ELR (cell line): ENCODE measurements at places on chromosomes 5 and 9.

- no peak for DNase-seq
Observed at GRCh38 chr5:139180850-139181249, 17.3 kb downstream of the SIL1 start.

DNA sequence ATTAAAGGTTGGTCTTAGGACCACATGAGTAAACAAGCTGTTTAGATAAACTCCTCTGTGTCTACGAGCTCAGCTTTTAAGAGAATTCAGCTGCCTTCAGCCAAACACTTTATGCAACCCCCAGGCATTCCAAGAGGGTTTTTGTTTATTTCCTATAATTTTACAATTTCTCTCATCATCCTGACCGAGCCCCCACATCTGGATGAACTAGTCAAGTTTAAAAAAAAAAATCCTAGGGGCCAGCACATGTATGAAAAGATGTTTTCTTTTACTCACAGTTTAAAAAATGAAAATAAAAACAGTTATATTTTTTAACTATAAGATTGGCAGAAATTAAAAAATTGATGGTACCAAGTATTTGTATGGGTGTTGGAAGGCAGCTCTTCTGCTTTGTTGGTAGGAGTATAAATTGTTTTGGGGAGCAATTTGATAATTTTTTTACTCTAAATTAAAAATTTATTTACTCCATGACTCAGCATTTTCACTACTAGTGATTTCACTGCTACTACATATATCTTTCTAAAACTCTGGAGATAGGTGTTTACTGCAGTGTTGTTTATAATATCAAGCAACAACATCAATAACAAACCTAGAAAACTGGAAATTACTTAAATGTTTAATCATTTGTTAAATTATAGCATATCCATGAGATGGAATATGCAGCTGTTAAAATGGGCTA lies 18.1 kb downstream of the YTHDC2 start:
- no peak for DNase-seq

DNA sequence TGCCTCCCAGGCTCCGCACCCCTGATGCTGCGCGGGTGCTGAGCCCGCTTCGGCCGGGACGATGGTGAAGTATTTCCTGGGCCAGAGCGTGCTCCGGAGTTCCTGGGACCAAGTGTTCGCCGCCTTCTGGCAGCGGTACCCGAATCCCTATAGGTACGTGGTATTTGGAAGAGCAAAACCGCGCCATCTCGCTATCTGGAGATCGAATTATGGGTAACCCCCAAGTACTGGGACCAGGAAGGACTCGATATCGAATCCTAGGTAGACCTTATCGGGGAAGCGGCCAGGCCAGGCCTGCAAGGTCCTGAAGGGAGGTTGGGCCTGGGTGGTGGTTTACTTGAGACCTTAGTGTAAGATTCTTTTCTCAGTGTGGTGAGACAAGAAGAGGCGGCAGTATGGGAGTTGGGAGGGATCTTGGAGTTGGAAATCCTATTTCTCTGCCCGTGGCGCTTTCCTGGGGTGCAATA lies 359 bp downstream of the PRELID1 start:
- peak; percentile 35 for DNase-seq

GRCh38 chr5:172071309-172071875 lies 65.0 kb upstream of the FBXW11 start:
- no peak for DNase-seq

GRCh38 chr5:88486431-88486830 lies 217.8 kb upstream of the TMEM161B start:
- DNase-seq, result no peak

DNA sequence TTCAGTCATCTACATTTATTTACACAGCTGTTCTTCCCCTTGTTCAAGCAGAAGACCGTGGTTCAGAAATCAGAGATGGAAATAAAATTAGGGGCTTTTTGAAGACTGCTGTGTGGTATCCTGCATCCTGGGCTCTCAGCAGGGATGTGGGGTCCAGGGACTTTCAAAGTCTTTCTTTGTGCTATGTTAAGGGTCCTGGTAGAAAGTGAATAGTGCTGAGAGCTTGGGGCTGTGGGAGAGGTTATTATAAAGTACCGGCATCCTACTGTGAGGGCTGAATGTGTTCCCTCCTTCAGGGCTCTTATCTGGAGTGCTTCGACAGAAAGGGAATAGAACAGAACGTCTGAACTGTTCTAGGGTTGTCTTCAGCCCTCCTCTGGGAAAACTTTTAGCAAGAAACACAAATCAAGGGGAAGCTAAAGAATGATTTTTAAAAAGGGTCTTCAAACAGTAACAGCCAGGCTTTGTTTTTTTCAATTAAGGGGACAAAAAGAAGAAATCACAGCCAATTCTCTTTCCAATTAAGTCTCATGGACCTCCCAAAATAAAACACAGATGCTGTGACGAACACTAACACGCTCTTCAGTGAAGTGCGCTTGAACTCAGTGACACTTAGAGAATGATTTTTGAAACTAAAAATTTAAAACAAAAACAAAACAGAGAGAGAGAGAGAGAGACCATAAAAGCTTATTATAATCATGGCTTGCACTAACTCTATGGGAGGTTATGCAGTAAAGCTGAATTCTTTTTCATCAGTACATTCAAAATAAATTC lies 15.7 kb upstream of the SLC1A3 start:
- DNase-seq, result no peak

GRCh38 chr9:114060070-114060469 lies 18.0 kb downstream of the AMBP start:
- DNase-seq, result no peak

DNA sequence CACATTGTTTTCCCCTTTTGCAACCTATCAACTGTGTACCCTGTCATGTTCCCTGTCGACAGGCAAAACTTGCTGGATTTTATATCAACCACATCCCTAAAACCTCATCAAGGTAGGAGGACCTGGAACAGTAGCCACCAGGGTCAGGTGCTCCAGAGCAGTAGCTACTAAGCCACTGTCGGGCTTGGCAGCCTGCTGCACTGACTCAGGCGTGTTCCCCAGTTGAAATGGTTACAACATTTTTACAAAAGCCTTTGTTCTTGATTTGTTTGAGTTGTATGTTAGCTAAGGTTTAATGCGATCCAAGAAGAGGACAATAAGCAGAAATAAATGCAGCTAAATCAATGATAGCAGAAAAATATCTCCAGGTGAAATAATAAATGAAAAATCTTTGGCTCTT lies 407.4 kb upstream of the TLE4 start:
- DNase-seq, result no peak

DNA sequence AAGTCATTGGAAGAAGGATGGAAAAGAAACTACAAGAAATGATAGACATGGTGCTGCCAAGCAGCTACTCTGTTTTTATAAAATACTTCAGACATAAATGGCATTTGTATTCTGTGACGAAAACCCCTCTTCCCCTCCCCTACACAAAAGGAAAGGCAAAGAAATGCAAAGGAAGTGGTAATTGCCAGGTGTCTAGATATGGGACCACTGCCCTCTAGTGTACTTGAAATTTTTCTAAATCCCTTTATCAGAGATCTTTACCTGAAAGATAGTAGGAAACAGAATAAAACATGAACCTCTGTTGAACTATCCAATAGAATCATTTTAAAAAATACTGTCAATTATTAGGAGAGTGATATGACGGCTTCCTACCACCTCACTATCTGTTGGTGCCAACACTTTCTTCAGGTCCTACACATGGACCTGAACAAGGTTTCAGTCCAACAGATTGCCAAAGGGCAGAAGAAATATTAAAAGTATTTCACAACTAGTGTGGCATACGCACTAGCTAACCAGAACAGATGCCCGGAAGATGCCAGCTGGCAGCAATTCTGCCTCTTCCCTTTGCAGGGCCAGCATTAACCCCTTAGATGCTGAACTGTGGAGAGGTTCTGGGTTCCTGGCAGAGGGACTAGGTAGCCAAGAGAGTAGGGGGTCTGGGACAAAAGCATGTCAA lies 104.1 kb downstream of the TSSK1B start:
- peak; percentile 53 for DNase-seq
